ENCODE measurements at places on chromosomes 16 and 17. TPM values are rescaled to one million over a fixed set of nuclear protein-coding genes. Genes with fewer than 3 reads are reported as not detected.

DNA sequence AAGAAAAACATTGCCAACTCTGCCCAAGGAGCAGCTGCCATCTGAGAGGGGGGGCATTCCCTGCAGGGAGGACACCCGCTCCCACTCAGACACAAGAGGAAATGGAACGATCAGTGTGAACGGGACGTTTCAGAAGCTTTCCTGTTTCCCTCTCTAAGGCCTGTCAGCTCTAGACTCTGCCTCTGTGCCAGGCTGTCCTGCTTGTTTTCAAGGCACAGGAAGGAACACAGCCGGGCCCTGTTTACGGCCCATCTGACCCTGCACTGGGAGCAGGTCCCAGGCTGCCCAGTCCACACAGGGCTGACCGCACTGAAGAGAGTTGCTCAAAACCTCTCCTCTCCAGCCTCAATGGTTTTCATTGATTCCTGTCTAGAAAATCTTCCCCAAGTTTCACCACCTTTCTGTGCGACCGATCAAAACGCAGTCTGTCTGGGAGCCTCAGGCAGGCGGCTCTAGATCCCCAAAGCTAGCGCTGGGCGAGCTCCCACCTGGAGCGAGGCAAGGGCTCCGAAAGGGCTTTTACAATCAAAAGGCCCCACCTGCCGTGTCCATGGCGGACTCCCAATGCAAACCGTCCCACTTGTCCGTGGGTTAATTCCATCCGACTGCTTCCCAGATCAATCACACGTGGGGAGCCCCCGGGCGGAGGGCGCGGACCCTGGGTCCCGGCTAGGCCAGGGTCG is 1.5 kb downstream of the PIEZO1 start:
- H3K27me3 ChIP-seq, result no peaks in the 10 kb centered on the region
- peaks cover 19% of the 10 kb centered on the region for H3K36me3 ChIP-seq
- peak; percentile 35 for DNase-seq
- peaks cover 47% of the 10 kb centered on the region for H3K4me1 ChIP-seq
- H3K4me3 ChIP-seq, result peak overlapping the region; percentile 94
- H3K27ac ChIP-seq, result peak overlapping the region; percentile 97

DNA sequence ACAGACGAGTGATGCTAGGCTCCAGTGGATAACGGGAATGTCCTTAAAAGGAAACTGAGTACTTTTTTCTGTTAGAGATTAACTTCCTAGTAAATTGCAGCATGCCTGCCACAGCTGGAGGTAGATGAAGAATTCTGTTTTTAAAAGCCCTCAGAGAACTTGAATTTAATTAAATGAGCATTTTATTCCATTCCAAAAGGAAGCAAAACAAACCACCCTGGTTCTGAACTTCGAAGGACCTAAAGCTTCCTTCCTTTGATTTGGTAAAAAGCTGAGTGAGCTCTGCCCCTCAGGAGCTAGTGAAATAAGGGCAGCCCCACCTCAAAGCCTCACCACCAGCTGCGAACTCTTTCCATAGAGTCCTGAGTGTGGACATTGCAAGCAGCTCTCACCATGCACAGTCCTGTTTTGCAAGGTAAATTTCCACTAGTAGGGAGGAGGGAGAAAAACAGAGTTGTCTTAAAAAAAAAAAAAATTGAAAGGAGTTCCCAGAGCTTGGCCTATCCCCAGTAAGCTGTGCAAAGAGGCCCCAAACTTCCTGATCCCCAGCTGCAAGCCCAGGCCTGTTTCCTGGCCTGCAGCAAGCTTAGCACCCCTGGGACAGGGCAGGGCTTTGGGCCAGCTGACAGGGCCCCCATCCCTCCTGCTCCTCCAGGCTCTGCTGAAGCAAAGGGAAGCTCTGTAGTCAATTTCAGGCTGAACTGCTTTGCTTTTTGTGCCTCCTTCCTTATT is 11.2 kb downstream of the CHD9NB start:
- DNase-seq, result no peak
- no peak overlapping the region for H3K4me3 ChIP-seq
- no peaks in the 10 kb centered on the region for H3K36me3 ChIP-seq
- no peak overlapping the region for H3K27ac ChIP-seq

DNA sequence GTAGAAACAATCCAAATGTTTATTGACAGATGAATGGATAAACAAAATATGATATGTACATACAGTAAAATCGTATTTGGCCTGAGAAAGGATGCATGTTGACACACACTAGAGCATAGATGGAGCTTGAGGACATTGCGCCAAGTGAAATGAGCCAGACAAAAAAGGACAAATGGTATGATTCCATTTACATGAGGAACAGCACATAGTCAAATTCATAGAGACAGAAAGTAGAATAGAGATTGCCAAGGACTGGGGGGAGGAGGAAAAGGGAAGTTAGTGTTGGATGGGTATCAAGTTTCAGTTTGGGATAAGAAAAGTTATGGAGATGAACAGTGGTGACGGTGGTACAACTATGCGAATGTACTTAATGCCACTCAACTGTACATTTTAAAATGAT is 47.9 kb downstream of the COPRS start:
- H3K27ac ChIP-seq, result no peak overlapping the region
- H3K36me3 ChIP-seq, result no peaks in the 10 kb centered on the region
- H3K4me1 ChIP-seq, result no peaks in the 10 kb centered on the region
- no peak overlapping the region for H3K4me3 ChIP-seq
- H3K27me3 ChIP-seq, result peaks cover 9% of the 10 kb centered on the region
- no peak for DNase-seq

The OR4D1 gene
- 0.88 TPM for total RNA-seq

The CACNB1 gene
- 19.5 TPM for total RNA-seq

Measured in activated CD4-positive, alpha-beta memory T cell treated with anti-CD3 and anti-CD28 coated beads, Interleukin-2, amount 10 ng/mL, durations not matched to agents 7 days and 5 days (primary cell).